ENCODE measurements at places on chromosomes 11 and 22. TPM values are rescaled to one million over a fixed set of nuclear protein-coding genes. Genes with fewer than 3 reads are reported as not detected.

GRCh38 chr11:27416568-27417176, 53.7 kb upstream of the CCDC34 start:
- no peak overlapping the region for H3K4me3 ChIP-seq
- DNase-seq = no peak
- H3K4me1 ChIP-seq = no peaks in the 10 kb centered on the region
- H3K27me3 ChIP-seq = peaks cover 4% of the 10 kb centered on the region

DNA sequence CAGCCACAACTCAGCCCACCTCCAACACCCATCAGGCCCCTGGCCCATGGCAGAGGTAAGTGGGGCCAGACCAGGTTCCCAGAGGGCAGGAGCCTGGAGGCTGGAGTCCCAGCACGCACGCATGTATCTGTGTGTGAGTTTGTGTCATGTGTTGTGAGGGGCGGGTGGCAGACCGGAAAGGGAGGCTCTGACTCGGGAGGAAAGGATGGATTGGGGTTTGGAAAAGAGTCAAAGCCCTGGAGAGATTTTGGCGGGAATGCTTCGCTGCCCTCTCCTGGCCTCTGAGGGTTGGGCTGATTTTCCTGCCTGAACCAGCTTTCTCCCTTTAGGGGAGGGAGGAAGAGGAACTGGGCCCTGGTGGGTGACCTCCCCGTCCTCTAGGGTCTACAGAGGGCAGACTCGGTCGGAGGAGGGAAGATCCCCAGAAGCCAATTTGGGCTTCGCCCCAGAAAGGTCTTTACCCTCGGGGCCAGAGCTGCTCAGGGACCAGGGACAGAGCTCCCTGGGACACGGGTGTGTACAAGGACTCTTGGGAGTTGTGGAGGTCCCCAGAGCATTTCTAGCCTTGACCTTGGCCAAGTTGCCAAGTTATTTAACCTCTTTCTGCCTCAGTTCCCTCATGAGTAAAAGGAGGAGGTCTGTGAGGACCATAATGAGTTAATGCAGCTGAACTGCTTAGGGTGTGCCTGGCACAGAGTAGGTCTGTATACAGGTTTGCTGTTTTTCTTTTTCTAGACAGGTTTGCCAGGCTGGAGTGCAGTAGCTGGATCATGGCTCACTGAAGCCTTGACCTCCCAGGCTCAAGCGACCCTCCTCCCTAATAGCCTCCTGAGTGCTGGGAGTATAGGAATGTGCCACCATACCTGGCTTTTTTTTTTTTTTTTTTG, 6.9 kb downstream of the C11orf68 start:
- no peak for DNase-seq
- H3K36me3 ChIP-seq = peaks cover 7% of the 10 kb centered on the region
- H3K4me3 ChIP-seq = no peak overlapping the region
- H3K4me1 ChIP-seq = peaks cover 22% of the 10 kb centered on the region

The POU2AF1 gene
- total RNA-seq = 1.7 TPM

The TP53AIP1 gene
- total RNA-seq = not detected

DNA sequence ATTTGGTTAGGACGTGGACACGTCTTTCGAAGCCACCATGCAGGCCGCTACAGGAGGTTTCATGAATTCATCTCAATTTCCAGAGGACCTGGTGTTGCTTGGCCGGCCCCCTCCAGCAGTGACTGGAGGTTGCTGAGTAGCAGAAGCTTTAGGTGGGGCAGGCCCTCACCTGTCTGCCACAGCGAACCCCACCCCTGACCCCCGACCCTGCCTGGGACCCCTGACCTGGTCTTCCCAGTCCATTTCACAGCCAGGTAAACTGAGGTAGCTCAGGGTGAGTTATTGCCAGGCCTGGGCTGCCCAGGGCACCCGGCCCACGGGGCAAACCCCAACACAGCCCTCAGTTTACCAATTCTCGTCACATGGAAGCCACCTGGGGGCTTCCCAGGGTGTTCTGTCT, 39.1 kb upstream of the SMIM38 start:
- no peaks in the 10 kb centered on the region for H3K27me3 ChIP-seq
- no peak overlapping the region for H3K4me3 ChIP-seq
- no peak overlapping the region for H3K27ac ChIP-seq
- no peaks in the 10 kb centered on the region for H3K36me3 ChIP-seq
- DNase-seq = no peak

The SLC22A12 gene
- total RNA-seq = not detected

DNA sequence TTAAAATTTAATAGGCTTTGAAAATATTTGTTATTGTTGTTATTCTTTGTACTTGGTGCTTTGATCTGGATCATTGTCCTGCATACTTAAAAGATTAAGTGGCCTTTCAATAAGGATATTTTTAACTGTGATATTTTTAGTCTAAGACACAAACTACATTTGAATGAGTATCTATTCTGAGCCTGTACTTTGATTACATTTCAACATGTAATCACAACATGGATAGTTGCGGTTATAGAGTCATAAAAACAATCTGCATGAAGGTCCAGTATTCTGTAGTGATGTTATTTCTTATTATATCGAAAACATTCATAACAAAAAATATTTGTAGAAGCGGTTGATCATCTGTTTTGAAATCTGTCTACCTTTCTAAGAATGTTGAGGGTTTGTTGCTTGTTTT, 58.6 kb downstream of the HIPK3 start:
- no peaks in the 10 kb centered on the region for H3K27me3 ChIP-seq
- peaks cover 6% of the 10 kb centered on the region for H3K4me1 ChIP-seq
- no peak overlapping the region for H3K27ac ChIP-seq
- peaks cover 6% of the 10 kb centered on the region for H3K36me3 ChIP-seq
- DNase-seq = no peak

DNA sequence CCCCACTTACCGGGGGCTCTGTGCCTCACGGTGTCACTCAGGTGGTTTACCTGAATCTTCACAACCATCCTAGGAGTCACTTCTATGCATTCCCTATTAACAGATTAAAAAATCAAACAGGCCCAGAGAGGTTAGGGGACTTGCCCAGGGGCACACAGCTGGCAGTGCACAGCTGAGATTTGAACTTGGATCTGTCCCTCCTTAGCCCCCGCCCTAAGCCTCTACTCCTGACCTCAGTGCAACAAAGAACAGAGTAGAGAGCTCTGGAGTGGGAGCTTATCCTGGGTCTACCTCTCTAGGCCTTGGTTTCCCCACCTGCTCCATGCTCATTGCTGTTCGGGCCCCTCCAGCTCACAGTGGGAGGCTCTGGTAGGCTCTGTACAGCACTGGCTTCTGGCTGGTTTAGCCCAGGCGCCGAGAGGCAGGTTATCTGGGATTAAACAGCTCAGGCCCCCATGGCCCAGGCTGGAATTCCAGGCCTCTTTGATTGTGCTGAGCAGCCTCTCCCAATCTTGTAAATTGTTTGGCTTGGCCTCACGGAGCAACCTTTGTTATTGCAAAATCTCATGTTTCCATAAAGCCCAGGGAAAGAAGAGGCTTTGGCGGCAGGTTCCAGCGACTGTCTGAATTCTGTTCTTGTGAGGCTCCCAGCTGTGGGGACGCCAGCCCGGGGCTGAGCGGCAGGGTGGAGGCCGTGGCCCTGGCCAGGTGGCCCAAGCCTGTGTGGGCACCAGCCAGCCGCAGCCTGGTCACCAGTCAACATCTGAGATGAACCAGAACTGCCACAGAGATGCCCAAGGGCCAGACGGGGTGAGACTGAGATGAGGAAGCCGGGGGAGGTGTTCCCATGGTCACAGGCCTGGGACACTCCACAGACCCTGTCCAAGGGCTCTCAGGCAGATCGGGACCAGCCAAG, 28.9 kb upstream of the SHISAL1 start:
- no peak overlapping the region for H3K4me3 ChIP-seq
- H3K36me3 ChIP-seq = no peaks in the 10 kb centered on the region
- no peak overlapping the region for H3K27ac ChIP-seq
- peaks cover 2% of the 10 kb centered on the region for H3K27me3 ChIP-seq
- DNase-seq = no peak
